ENCODE measurements at places on chromosomes 3 and 15.

- DNase-seq, result no peak
Measured at GRCh38 chr15:78179286-78179840, 30.2 kb downstream of the IDH3A start.

DNA sequence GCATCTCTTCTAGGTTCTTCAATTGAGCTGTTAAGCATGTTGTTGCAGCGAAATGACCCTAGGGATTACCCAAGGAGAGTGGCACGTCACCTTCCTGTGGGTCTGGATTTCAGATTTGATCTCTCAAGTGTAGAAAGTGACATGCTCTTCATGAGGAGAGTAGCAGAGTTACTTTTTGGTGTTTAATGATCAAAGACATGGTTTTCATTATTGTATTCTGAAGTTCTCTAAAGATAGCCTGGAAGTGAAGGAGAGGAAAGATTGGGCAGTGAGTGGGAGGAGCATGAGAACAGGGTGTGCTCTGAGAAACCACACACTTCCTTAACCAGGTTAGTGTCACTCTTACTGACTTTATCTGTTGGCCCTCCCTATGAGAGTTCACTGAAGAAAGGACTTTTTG is 153.6 kb downstream of the AKAP13 start:
- no peak for DNase-seq

- DNase-seq, result no peak
Measured at GRCh38 chr3:46986055-46986730, 6.7 kb downstream of the NBEAL2 start.

DNA sequence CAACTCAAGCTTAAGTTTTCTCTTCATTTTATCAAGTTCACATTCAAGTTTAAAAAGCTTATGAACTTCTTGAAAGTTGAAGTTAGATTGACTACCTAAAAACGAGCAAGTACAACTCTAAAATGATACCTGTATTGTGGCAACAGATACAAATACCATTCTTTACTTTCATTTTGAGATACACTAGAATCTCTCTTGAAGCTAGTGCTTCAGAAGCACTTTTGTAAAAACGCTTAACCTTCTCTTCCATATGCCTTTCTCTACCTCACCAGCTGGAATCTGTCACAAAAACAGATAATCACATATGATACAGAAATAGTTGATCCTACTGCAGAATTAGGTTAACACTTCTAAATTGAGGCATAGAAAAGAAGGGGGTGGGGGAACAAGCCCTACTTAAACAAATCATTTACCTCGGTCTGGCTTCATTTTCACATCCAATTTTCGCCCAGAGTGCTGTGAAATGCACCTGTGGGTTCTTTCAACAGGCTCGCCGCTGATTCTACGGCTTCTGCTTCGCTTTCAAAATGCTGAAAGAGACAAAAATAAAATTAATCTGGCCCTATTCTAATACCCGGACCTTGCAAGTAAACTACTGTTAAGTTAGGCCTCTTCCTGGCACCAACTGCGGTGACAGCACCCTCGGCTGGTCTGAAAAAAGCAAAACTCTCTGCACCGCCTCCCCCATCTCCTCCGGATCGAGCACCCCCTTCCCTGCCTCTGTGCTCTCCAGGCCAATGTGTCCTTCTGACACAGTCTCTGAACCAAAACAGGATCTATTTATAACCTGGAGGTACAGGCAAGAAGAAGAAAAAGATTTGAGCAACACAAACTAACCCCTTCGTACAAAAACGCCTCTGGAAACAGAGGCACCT is 1.4 kb downstream of the ATOSA start:
- peak; percentile 63 for DNase-seq

GRCh38 chr3:136237961-136238649 is 12.0 kb upstream of the PCCB start:
- no peak for DNase-seq

DNA sequence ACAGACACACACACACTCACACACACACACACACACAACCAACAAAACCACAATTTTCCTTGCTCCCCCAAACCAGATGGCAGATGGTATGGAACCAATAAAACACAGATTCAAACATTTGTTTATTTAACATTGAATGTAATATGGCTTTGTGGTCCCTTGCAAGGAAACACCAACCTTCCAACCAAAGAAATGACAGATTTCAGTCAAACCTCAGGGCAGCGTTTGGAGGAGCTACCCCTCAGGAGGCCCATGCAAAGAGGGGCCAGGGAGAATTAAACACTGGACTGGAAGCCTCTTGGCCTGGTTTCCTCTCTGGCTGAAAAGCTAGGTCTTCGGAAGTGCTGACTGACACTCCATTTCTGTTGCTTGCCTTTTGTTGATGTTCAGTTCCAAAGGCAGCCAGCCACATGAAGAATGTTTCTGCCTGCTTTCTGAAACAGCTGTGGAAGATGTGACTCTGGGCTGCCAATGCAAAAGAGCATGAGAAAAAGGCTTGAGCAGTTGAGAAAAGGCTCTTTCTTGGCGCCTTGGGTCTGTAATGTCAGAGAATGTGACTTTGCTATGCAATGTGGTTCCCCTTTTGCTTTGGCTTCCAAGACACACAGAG is 296.1 kb downstream of the RPLP1 start:
- DNase-seq, result no peak

DNA sequence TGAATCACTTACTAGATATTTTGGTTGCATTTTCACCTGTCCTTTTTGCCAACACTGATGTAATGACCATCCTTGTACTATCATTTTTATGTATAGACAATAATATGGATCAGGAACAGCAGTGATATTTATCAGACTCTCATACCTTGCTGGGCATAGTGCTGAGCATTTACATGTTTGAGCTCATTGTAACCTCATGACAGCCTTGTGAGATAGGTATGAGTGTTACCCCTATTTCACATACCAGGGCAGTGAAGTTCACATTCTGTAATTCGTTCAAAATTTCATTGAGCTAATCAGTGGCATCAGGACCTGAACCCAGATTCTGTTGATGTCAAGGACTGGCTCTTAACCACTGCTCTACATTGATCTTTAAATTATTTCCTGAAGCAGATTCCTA is 221.5 kb upstream of the TBL1XR1 start:
- no peak for DNase-seq

DNA sequence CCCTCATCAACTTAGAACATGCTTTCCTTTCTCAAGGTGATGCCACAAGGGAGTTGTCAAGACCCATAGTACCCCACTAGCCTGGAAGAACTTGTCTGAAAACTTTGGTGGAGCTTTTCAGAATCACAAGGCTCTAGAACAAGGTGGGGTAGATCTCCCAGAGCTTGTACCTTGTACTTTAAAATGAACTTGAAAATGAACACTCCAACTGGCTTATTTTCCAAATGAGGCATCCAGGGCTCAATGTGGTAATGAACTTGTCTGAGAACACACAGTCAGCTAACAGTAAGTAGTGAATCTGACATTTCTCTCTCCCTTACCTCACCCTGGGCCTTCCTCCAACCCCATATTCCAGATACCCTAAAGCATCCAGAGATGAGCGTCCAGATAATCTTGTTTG is 81.8 kb upstream of the THBS1 start:
- no peak for DNase-seq

GRCh38 chr3:111765136-111765535 is 93.9 kb upstream of the PHLDB2 start:
- DNase-seq, result no peak

DNA sequence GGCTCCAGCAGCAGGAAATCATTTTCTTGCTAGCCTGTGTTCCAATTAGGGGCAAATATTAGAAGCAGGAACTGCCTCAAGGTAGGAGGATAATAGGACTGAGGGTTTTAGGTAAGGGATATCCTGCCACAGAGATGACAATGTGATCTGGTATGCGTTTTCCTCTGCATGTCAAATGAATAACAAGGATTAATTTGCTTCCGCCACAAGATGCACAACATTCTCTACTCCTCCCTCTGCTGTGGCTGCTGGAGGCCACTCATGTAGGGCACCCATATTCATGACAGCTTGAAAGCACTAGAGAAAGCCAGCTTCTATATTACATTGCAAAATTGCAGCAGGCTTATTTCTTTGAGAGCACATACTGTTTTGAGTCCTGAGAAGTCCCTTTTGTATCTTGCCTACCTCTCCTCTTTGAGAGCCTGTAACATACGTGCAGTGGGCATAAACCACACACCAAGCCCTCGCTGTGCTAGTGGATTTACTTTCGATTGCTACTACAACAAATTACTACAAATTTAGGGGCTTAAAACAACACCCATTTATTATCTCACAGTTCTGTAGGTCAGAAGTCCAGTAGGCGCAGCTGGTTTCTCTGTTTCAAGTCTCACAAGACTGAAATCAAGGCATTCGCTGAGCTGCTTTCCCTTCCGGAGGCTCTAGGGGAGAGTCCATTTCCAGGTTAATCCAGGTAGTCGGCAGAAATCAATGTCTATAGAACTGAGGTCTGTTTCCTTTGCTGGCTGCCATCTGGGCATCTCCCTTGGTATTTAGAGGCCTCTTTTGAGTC is 5.9 kb upstream of the CD47 start:
- no peak for DNase-seq

DNA sequence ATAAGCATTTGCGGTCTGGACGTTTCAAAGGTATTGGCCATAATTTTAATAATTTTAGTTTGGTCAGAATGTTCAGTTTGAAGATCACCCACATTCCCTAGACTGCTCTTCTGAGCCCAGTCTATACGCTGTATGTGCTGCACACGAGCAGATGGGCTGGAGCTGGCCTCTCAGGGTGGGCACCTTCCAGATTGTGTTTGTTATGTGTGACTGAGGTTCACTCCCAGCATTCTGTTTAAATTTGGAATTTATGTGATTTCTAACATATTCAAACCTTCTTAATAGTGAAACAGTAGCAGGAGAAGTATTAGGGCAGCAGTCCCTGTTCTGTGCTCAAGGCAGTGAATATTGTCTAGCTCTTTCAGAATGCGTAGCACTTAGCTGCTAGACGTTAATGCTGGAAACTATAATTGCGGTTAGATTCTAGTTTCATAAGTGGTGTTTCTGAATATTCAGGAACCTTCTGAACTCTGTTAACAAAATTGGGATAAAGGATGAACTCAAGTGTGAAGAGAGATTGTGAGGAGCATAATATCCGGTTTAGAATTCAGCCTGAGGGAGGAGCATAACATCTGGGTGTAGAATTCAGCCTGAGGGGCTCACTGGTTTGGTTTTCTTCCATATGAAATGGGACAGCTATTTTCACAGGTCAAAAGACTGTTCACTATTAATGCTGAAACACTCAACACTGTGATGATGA is 68.6 kb upstream of the RPL35A start:
- no peak for DNase-seq

DNA sequence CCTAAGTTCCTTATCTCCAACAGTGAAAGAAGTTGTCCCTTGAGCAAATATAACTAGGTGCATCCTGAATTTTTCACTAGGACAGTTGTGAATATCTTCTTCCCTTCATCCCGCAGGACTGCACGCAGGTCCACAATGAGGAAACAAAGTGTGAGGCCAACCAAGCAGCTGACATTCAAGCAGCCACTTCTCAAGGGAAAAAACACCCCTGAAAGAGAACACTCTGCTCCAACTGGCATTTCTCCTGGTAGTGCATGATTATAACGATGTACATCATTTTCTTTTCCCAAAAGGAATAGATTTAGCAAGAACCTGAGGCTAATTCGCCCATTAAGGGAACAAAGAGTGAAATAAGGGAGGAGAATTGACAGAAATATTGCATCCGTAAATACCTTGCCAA is 74.5 kb downstream of the ANXA2 start:
- DNase-seq, result no peak

DNA sequence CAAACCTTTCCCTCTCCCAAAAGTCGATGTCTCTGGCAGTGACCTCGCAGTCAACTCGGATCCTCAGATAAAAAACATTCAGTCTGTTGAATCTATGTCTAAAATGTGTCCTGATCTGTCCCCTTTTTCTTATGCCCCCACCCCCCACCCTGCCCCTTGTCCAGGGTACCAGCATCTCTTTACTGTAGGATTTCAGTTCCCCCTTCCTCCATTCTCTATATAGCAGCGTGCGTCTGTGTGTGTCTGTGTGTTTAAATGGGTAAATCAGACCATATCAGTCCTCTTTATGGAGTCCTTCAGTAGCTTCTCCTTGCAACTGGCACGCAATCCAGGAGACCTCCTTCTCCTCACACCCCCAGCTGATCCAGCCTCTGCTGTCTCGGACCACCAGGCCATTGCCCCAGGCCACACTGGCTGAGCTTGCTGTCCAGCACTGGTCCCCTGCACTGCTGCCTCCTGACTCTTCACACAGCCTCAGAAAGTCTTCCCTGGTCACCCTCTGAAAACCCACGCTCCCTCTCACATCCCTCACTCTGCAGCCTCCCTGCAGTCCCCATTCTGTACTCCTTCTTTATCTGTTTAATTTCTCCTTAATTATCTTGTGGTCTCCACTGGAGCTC is 1.5 kb downstream of the LRRK1 start:
- no peak for DNase-seq

GRCh38 chr3:56989169-56989976 is 71.1 kb upstream of the SPATA12 start:
- DNase-seq, result no peak

- peak; percentile 84 for DNase-seq
Measured at GRCh38 chr3:169146179-169146665, 517.3 kb downstream of the MECOM start.

GRCh38 chr3:178048768-178049167 is 487.5 kb upstream of the KCNMB2 start:
- DNase-seq, result no peak

- DNase-seq, result no peak
Measured at GRCh38 chr3:79994397-79994796, 226.6 kb upstream of the ROBO1 start.

DNA sequence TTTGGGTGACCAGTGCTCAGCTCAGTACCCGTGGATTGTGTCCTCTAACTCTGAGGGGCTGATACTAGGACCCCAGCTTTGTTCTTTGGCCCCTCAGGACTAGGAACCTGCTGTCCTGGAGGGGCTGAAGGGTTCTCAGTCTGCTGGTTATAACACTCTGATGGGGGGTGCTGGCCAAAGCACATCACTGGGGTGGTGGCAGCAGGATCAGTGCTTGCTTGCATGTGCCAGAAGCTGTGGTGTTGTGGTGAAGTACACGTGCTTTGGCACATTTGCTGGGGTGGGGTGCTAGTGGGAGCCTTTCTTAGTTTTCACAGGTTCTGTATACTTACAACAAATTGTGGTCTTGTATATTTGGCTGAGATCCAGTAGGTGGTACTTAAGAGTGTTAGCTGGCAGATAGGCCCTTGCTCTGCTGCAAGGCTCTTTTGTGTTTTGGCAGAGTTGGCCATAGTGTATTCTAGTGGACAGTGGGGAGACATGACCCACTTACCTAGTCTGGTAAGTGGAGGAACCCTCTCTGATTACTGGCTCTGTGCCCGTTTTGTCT is 344.3 kb downstream of the EDEM1 start:
- DNase-seq, result no peak

- DNase-seq, result no peak
Measured at GRCh38 chr3:40310705-40311104, 1.2 kb downstream of the EIF1B start.

GRCh38 chr15:49372366-49372765 is 50.7 kb upstream of the FGF7 start:
- no peak for DNase-seq

DNA sequence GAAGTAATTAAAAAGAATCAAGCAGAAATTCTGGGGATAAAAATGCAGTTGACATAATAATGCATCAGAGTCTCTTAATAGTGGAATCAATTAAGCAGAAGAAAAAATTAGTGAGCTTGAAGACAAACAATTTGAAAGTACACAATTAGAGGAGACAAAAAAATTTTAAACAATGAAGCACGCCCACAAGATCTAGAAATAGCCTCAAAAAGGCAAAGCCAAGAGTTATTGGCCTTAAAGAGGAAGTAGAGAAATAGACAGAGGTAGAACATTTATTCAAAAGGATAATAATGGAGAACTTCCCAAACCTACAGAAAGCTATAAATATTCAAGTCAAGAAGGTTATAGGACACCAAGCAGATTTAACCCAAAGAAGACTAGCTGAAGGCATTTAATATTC is 113.3 kb downstream of the TBC1D2B start:
- no peak for DNase-seq
